ENCODE measurements at places on chromosomes 12 and 14.

DNA sequence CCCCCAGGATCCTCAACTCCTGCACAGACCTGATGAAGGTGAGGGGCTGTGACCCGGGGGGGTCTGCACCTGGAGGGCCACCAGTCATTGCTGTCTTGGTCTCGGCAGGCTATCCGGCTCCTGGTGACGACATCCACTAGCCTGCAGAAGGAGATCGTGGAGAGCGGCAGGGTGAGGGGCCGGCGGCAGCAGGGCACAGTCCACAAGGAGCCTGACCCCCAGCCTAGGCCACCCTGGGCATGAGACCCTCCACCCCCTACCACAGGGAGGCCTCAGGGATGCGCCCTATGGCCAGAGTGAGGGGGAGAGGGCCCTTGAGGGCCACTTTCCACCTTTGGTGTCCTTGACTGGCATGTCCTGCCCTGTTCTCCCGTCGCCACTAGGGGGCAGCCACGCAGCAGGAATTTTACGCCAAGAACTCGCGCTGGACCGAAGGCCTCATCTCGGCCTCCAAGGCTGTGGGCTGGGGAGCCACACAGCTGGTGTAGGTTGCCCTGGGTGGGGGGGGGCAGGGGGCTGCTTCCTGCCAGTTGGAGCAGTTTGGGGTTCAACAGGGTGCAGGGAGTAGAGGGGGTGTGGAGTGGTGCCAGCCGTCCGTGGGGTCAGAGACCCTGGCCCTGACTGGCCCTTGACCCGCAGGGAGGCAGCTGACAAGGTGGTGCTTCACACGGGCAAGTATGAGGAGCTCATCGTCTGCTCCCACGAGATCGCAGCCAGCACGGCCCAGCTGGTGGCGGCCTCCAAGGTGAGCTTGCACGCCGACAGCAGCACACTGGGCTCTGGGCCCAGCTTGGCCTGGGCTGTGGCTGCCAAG, 25.0 kb downstream of the HIP1R start:
- DNase-seq, result no peak

- DNase-seq, result peak; percentile 99
Observed at GRCh38 chr12:29131539-29131938, 17.5 kb upstream of the FAR2 start.

DNA sequence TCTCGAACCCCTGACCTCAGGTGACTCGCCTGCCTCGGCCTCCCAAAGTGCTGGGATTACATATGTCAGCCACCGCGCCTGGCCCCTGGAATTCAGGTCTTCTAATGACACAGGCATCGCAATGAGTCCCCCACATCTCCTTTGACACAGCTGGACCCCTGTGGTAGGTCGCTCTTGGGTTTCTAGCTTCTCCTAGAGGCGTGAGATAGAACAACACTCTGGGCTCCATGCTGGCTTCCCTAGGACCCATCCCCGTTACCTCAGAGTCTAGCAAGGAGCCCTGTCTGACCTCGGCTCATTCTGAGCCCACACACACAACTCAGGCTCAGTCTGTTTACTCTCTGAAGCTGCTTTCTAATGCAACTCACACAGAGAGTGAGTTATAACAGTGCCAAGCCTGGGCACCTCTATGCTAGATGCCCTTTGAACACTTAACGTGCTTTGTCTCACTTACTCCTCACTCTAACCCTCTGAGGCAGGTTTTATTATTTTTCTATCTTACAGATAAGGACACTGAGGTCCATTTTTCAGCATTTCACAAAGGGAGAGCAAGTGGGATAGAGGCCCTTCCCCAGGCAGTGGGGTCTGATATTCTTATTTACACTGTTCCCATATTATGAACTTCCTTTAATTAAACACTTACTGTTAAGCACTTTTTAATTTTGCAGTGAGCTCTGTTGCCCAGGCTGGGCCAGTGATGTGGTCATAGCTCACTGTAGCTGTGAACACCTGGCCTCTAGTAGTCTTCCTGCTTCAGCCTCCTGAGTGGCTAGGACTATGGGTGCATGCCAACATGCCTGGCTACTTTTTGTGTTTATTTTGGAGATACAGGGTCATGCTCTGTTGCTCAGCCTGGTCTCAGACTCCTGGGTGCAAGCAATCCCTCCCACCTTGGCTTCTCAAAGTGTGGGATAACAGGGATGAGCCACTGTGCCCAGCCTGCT, 40.6 kb upstream of the RBM19 start:
- DNase-seq, result no peak

- no peak for DNase-seq
Observed at GRCh38 chr12:28611449-28611848, 421.2 kb downstream of the CCDC91 start.

DNA sequence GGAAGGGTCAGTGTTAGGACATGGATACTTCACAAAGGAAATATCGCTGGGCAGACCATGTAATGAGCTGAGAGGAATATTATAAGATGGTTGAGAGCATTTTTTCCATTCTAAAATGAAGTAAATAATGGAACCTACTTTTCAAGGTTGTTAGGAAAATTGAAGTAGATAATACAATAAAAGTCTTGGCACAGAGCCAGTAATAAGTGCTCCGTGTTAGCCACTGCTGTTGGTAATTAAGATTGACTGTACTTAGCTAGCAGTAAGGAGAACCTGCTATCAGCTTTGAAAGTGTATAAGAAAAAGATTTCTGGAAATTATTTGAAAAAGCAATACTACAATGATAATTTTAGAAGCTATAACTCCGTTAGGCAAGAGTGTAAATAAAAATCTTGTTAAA, 77.6 kb downstream of the SCAF11 start:
- DNase-seq, result no peak

GRCh38 chr12:69579029-69579428, 6.2 kb upstream of the CCT2 start:
- no peak for DNase-seq

- DNase-seq, result no peak
Observed at GRCh38 chr12:93748672-93749383, 71.7 kb downstream of the CRADD start.

DNA sequence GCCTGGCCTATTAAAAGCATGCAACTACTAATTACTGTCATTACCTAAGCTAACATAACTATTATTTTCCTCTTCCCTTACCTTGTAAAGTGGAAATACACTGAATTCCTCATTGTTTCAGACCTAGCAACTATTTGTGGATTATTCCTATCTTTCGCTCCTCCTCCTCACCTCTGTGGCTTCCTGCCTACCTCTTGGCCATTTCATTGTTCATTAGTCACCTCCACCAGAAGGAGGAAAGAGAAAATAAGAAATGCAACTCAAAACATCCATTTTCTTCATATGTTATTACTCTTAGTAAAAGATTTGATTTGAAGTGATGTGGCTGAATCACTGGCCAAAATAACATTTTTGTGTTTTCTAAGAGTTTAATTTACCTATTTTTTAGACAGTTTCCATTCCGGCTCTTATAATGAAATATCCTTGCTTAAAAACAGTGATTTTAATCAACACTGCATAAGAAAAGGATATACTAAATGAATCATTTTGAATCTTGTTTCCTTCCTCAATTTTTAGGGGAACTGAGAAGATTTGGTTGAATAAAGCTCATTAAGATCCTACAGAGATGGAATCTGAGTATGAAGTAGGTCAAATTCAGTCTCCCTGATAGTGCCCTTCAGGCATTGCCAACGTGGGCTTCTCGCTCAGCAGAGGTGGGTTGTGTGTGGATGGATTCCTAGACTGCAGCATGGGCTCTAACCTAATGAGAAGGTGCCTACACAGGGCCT, 27.6 kb upstream of the ARHGAP5 start:
- DNase-seq, result no peak

DNA sequence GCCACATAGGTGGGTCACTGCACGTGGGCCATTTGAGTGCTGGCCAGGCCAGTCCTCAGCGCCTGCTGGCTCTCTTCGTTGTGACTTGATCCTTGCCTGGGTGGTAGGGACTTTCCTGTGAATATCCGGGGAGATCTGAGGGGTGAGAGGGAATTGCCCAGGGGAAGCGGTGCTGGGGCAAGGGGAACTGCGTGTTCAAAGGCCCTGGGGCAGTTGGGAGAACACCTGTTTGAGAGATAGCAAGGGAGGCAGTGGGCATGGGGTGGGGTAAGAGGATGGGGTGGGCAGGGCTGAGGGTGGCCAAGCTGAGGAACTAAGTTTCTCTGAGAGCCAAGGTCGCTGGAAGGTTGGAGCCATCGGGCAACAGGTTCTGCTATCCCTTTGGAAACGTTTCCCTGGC, 25.0 kb downstream of the SETD1B start:
- no peak for DNase-seq

- DNase-seq, result no peak
Observed at GRCh38 chr14:104717646-104718045, 6.4 kb upstream of the ADSS1 start.

- DNase-seq, result no peak
Observed at GRCh38 chr12:116760622-116761020, 22.5 kb downstream of the RNFT2 start.

DNA sequence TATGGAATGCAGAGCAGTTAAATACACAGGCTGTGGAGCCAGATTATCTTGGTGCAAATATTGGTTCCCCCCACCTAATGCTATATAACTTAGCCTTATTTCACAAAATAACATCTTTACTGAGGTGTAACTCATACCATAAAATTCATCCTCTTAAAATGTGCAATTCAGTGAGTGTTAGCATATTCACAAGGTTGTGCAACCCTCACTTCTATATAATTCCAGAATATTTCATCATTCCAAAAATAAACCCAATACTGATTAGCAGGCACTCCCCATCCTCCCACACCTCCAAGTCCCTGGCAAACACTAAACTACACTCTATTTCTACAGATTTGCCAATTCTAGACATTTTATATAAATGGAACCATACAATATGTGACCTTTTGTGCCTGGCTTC, 116.3 kb upstream of the CNTN1 start:
- DNase-seq, result no peak

- DNase-seq, result no peak
Observed at GRCh38 chr12:28222081-28222700, 31.9 kb downstream of the CCDC91 start.

DNA sequence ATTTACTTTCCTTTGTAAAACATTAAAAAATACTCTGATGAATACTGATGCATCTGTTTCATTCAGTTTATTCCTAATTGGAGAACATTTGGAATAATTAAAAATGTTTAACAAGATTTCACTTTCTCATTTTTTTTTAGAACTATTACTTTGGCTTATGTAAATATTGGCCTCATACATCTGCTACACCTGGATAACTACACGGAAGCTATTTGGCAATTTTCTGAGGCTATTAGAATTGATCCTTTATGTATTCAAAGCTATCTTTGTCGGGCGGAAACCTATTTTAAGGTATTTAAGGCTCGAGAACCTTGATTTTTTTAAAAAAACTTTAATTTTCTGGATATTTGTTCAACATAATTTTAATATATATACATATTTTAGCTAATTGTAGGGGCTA, 196.7 kb downstream of the TTC6 start:
- DNase-seq, result no peak

DNA sequence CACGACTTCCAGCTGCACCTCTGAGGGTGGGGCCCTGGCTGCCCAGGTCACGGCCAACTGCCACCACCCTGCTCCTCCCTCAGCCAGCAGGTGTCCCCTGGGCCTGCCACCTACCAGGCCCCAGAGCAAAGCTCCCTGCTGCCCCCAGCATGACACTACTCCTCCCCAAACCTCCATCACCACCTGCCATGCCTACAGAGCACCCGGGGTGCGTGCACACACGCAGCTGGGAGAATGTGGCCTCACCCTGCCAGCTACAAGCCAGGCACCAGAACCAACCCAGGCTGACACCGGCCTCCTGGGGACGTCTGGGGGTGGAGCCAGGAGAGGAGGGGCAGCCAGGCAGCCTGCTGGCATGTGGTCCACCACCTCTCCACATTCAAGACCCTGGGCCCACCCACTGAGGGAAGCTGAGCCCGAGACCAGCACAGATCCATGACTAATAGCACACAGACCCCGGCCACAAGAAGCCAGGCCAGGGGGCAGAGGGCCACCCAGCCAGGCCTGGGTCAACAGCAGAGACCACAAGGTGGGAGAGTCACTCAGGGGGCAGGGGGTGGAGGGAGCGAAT, 3.4 kb downstream of the JAG2 start:
- DNase-seq, result no peak

- peak; percentile 23 for DNase-seq
Observed at GRCh38 chr12:7638760-7639555, 26.8 kb downstream of the APOBEC1 start.
